Activated B cell treated with CpG ODN at 0.5 μM for 24 hours (primary cell): ENCODE measurements at places on chromosomes 3 and 15. TPM values are rescaled to one million over a fixed set of nuclear protein-coding genes. Genes with fewer than 3 reads are reported as not detected.

The TMEM212 gene
- not detected in 2 replicates for total RNA-seq

The SI gene
- not detected in 2 replicates for total RNA-seq

The CGNL1 gene
- 0.11 and 0.15 TPM in 2 replicates for total RNA-seq

The TTLL3 gene
- 51.4 and 61.9 TPM in 2 replicates for total RNA-seq

The SEMA3B gene
- total RNA-seq: 0.15 TPM in 1 of 2 replicates, not detected in the other

The SLC22A14 gene
- total RNA-seq: 0.16 TPM in 1 of 2 replicates, not detected in the other

The AMIGO3 gene
- not detected in 2 replicates for total RNA-seq

The KNG1 gene
- total RNA-seq: not detected in 2 replicates

The RUBCN gene
- 196 and 217 TPM in 2 replicates for total RNA-seq

The ALG1L2 gene
- 3.5 and 4.6 TPM in 2 replicates for total RNA-seq

The CCDC80 gene
- total RNA-seq: not detected in 2 replicates

The MTHFS gene
- 28.6 and 29.5 TPM in 2 replicates for total RNA-seq

The ANKRD34C gene
- total RNA-seq: not detected in 2 replicates

The SH2D7 gene
- total RNA-seq: not detected in 2 replicates

The OSBPL10 gene
- total RNA-seq: 125 and 137 TPM in 2 replicates

The CAMK2N2 gene
- total RNA-seq: not detected in 2 replicates

The ALDH1A2 gene
- not detected in 2 replicates for total RNA-seq

The GXYLT2 gene
- not detected in 2 replicates for total RNA-seq

The B3GNT5 gene
- 0.37 and 0.38 TPM in 2 replicates for total RNA-seq

The CP gene
- total RNA-seq: not detected in 2 replicates

The CCR3 gene
- not detected in 2 replicates for total RNA-seq

The SRGAP3 gene
- 0.20 and 0.58 TPM in 2 replicates for total RNA-seq

The CASR gene
- total RNA-seq: 0.02 TPM in 1 of 2 replicates, not detected in the other

The FBXL22 gene
- 0.64 and 1.2 TPM in 2 replicates for total RNA-seq

The RBM6 gene
- 160 and 172 TPM in 2 replicates for total RNA-seq

The CILP gene
- total RNA-seq: 0.10 and 0.18 TPM in 2 replicates

The BUB1B gene
- 3.9 and 4.2 TPM in 2 replicates for total RNA-seq

The CSTA gene
- total RNA-seq: not detected in 2 replicates

The ENTPD3 gene
- total RNA-seq: not detected in 2 replicates

The EPHA6 gene
- not detected in 2 replicates for total RNA-seq

The GUCA1C gene
- total RNA-seq: not detected in 2 replicates

The STAB1 gene
- 0.64 and 0.71 TPM in 2 replicates for total RNA-seq

The NAALADL2 gene
- 0.56 TPM in 1 of 2 replicates, not detected in the other for total RNA-seq

The CLCN2 gene
- total RNA-seq: 3.4 and 3.5 TPM in 2 replicates

The A4GNT gene
- total RNA-seq: not detected in 2 replicates

The SPTSSB gene
- total RNA-seq: not detected in 2 replicates

The PRICKLE2 gene
- total RNA-seq: 0.33 and 1.2 TPM in 2 replicates

The CDAN1 gene
- total RNA-seq: 14.6 and 15.6 TPM in 2 replicates

The C2CD4A gene
- not detected in 2 replicates for total RNA-seq

The CMTM8 gene
- 0.24 TPM in 1 of 2 replicates, not detected in the other for total RNA-seq

The DET1 gene
- total RNA-seq: 5.7 and 7.1 TPM in 2 replicates

The STAC gene
- 0.09 TPM in 1 of 2 replicates, not detected in the other for total RNA-seq

The CALML4 gene
- 4.4 and 5.0 TPM in 2 replicates for total RNA-seq

The CCR8 gene
- total RNA-seq: not detected in 2 replicates

The LTF gene
- total RNA-seq: 0.10 TPM in 1 of 2 replicates, not detected in the other

The HIGD2B gene
- total RNA-seq: 0.20 and 0.55 TPM in 2 replicates

The PAQR9 gene
- not detected in 2 replicates for total RNA-seq

The LRRC2 gene
- total RNA-seq: not detected in 2 replicates

The MYRIP gene
- total RNA-seq: 0.07 and 0.20 TPM in 2 replicates

The CCDC191 gene
- 14.7 and 17.2 TPM in 2 replicates for total RNA-seq

The HTR3E gene
- total RNA-seq: not detected in 2 replicates

The PP2D1 gene
- total RNA-seq: not detected in 2 replicates

The PATL2 gene
- 19.8 and 27.2 TPM in 2 replicates for total RNA-seq
